ENCODE measurements at places on chromosomes 7 and 10. TPM values are rescaled to one million over a fixed set of nuclear protein-coding genes. Genes with fewer than 3 reads are reported as not detected.

GRCh38 chr10:63260860-63261251 lies 127.7 kb downstream of the NRBF2 start:
- no peak for DNase-seq

- DNase-seq: no peak
Measured at GRCh38 chr7:84354866-84355265, 160.3 kb upstream of the SEMA3A start.

DNA sequence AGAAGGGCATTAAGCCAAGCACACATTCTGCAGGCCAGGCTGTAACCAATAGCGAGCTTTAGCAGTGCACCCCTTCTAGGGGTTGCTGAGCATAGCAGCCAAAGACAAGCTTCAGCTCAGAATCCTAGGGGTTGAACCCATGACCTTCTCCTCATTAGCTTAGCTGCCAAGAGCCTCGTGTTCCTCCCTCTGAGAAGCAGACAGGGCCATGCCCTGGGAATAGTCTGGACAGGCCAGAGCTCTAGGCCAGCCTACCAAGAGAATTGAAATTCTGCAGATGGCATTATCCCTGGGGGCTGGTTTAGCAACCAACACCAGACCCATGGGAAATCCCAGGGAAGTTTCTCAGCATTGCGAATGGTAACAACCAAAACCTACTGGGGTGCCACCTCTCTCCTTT lies 77.2 kb downstream of the PLXNA4 start:
- no peak for DNase-seq

DNA sequence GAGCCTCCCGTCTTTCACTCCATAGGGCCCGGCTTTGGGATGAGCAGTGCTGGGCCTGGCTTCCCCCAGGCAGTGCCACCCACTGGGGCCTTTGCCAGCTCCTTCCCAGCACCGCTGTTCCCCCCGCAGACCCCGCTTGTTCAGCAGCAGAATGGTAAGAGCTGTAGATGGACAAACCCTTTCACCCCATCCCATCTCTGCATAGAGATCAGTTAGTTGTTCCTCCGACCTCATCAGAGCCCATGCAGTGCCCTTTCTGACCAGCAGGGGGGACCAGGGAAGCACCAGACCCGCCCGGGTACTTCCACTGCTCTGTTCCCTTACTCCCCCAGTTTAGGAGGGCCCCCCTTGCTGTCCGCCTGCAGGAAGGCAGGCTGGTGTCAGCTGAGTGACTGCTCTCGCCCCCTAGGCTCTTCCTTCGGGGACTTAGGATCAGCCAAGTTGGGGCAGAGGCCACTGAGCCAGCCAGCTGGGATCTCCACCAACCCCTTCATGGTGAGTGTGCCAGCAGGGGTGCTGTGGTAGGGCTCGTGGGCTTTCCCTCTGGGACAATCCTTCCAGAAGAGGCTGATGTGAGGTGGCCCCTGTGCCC lies 9.8 kb downstream of the SAP25 start:
- DNase-seq: peak; percentile 68

DNA sequence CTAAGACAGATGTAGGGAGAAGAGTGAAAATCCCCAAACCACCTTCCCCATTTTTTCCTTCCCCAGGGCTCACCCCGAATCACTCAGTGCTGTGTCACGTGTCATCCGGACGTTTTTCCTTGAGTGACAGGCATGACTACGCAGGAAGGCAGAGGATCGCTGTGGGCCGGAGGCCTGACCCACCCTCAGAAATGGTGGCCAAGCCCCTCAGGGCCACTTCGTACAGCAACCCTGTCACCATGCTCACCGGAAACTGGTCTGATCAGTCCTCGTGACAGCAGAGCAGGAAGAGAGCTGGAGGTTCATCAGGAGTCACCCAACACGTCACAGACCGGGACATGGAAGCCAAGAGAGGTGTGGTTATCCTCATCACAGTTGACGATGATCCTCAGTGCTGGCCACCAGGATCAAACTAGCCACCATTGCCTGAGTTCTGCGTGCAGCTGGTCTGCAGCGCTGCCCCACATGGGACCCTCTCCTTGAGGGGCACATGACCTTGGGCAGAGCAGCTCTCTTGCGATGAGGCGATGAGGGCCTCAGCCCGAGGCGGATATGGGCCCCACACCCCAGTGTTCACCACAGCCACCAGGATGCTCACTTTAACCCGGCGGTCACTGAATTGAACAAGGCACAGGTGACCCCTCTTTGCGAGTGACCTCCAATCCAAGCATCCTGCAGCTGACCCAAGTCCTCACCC lies 99.3 kb upstream of the INSIG1 start:
- DNase-seq: no peak

CHPF2 gene
- 29.4 TPM for total RNA-seq

- no peak for DNase-seq
Measured at GRCh38 chr10:23535381-23535780, 96.5 kb downstream of the OTUD1 start.

CYP26A1 gene
- total RNA-seq: 0.63 TPM

OR2A2 gene
- not detected for total RNA-seq
